ENCODE measurements at places on chromosomes 12 and 14. TPM values are rescaled to one million over a fixed set of nuclear protein-coding genes. Genes with fewer than 3 reads are reported as not detected.

GOLT1B gene
- total RNA-seq, result 38.1 TPM

- no peaks in the 10 kb centered on the region for H3K27me3 ChIP-seq
- H3K4me1 ChIP-seq, result peaks cover 9% of the 10 kb centered on the region
- no peak overlapping the region for H3K27ac ChIP-seq
- H3K36me3 ChIP-seq, result no peaks in the 10 kb centered on the region
These were observed 9.8 kb downstream of the TMEM229B start for GRCh38 chr14:67478800-67479084.

DNA sequence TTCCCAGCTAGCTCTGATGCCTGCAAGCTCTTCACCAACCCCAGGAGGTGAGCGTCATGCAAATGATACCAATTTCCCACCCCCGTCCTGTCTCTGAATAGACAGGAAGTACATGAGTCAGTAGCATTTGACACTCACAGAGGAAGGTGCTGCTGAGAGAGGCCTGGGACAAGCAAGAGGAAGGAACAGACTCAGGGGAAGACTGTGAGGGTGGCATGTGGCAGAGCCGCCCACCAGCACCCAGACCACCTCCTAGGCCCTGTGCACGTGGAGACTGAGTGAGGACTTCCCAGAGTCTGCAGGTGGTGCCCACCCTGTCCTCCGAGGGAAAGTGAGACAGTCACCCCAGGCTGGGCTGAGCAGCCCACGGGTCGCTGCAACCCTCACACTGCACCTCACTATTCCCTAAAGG lies 199.5 kb upstream of the SFSWAP start:
- peaks cover 14% of the 10 kb centered on the region for H3K4me1 ChIP-seq
- H3K27me3 ChIP-seq, result peaks cover 8% of the 10 kb centered on the region
- peak; percentile 44 for DNase-seq
- H3K4me3 ChIP-seq, result no peak overlapping the region
- peak overlapping the region; percentile 77 for H3K27ac ChIP-seq

SLC8A3 gene
- total RNA-seq, result not detected

All from activated naive CD8-positive, alpha-beta T cell treated with anti-CD3 and anti-CD28 coated beads, Interleukin-2, amount 10 ng/mL, durations not matched to agents 7 days and 5 days (primary cell).